Left ventricle myocardium superior (tissue), 1 donor: ENCODE measurements at places on chromosomes 2 and 18. TPM values are rescaled to one million over a fixed set of nuclear protein-coding genes. Genes with fewer than 3 reads are reported as not detected.

Gene ASXL2
- 26.1 TPM for total RNA-seq

Gene KCNE4
- 3.0 TPM for total RNA-seq

Gene ALLC
- not detected for total RNA-seq

Gene CREB1
- 51.0 TPM for total RNA-seq

Gene FIGN
- 16.6 TPM for total RNA-seq

DNA sequence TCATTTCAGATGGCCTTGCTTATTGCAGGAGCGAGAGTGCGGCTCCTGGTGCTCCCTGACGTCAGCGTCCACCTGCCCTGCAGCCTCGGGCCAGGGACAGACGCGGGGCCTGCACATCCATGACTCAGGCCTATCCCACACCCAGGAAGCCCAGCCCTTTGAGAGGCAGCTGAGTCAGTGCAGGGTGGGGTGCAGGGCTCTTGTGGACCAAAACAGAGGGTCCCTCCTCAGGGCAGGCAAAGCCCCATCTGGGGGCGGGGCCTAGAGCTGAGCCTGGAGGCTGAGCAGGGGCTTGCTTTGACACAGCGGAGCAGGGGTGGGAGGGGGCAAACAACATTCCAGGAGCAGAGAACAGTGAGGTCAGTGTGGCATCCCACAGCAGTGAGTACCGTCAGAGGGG lies 7.7 kb upstream of the ARHGEF4 start:
- no peak for DNase-seq

- DNase-seq: no peak
Measured at GRCh38 chr2:226934546-226935201, 98.8 kb downstream of the RHBDD1 start.

GRCh38 chr2:148603562-148603920 lies 41.0 kb upstream of the EPC2 start:
- DNase-seq: no peak

- no peak for DNase-seq
Measured at GRCh38 chr2:57936216-57936615, 110.4 kb upstream of the VRK2 start.

- DNase-seq: peak; percentile 100
Measured at GRCh38 chr2:64751286-64752260, 97.9 kb upstream of the SERTAD2 start.

- no peak for DNase-seq
Measured at GRCh38 chr2:181977661-181978350, 7.8 kb upstream of the PPP1R1C start.

DNA sequence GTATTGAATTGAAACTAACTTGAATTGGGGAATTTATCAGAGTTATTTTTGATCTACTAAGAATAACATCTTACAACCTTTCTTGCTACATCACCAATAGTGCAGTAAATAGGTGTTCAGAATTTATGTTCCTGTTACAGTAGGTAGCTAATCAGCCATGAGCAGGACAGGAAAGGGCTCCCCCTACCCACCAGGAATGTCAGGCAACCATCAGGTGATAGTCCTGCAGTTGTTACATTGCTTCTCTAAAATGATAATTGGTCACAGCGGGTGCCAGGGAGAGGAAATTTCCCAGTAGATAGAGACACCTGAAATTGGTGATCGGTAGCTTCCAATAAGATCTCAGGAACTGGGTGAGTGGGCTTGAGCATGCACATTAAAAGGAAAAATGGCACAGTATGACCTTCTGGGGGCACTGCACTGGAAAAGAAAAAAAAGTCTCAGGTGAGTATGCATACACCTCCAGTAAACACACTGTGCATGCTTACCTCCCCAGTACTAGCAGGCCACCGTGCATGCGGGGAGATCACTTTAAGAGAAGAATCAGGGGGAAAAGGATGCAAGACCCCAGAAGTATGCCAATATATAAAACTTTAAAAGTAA lies 1092.0 kb upstream of the LRRTM1 start:
- DNase-seq: no peak

DNA sequence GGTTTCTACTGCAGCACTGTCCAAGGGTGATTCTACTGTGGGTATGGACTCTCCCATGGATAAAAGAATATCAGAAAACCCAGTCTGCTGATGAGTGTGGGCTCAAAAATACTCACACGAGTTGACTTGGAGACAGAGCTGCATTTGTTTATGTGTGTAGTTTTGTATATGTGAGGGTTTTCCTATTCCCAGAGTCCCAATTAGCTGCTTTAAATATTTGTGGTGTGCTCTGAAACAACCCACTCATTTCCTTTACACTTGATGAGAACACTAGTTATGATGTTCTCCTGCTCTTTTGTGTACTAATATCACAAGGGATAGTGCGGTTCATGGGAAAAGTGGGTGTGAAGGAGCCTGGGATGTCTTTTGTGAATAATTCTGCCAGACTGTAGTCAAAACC lies 337.3 kb downstream of the PLCL1 start:
- no peak for DNase-seq

- DNase-seq: no peak
Measured at GRCh38 chr18:60147323-60147722, 225.3 kb downstream of the MC4R start.

- peak; percentile 27 for DNase-seq
Measured at GRCh38 chr2:17912266-17912691, 33.8 kb downstream of the KCNS3 start.

DNA sequence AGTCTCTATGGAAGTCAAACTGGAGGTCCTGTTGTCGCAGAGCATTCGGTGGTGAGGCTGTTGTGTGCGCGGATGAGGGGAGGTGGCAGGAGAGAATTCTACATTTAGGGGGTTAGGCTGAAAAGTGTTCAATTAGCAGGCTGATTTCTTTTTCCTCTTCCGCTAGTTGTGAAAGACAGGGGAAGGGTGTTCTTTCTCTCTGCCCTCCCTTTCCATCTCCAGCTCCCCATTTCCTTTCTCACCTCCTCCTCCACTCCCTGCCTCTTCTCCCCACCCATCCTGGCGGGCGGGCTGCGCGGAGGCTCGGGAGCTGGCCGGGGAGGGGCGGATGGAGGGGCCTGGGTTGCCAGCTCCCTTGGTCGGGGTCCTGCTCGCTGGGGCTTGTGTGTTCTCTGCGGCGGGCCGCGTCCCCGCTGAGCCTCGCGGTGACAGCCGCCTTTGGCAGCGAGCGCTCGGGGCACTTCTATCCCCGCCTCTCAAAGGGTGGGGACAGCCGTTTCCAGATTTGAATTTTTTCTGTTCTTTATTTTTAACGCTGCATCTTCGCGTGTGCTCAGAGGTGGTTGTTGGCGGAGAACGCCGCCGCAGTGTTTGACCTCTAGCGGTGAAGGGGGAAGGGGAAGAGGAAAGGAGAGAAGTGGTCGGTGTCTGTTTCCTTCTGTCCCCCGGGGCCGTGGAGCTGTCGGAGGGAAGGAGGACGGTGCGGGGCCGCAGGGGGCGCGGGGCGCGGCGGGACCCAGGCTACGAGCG lies 3.6 kb downstream of the SOX11 start:
- DNase-seq: no peak

DNA sequence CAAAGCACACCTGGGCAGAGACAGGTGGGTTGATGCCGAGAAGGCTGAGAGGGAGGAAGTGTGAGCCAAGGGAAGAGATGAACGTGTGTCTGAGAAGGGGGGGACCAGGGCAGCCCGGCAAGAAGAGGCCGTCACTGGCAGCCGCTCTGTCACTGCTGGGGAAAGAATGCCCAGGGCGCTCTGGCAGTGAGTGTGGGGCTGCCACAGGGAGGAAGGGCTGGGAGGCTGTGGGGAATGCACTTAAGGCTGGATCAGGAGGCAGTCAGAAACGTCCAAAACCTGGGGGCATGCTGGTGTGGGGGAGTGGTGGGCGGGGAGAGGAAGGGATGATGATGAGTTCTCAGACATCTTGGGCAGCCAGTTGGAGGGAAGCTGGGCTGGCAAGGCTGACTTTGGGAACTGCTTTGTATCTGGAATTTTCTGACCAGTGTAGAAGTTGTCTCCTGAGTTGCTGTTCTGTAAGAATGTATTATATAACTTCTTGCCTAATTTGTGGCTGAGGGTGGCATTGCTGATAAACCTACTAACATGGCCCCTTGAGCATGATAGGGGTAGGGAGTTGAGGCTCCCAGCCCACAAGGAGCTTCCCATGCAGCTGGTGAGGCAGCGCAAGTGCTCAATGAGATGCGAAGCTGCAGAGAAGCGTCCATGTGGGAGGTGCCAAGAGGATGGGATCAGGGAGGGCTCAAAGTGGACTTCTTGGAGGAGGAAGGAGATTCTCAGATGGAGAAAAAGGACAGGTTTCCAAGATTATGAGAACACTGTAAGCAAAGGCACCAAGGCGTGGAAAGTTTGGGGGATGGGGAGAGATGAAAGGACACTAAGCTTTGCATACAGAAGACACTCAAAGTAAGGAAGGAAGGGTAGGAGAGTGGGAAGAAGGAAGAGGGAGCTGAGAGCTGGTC lies 185.1 kb upstream of the HAAO start:
- DNase-seq: no peak

GRCh38 chr2:25620077-25620476 lies 53.3 kb downstream of the DTNB start:
- DNase-seq: no peak

DNA sequence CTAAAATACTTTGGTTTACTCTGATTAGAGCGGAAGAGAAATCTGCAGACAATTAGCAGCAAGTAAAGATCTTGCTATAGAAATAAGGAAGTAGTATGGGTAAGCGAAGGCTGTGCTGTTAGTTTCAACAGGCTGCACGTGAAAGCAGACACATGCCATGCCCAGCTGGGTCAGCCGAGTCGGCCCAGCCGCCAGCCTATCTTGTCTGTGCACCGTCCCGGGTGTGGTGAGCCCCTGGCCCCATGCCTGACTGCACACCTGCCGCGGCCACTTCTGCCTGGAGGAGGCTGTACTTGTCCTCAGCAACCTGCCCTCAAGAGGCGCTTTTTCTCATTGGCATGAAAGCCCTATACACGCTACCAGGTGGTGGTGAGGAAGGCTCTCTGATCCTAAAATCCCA lies 185.5 kb downstream of the SEPTIN10 start:
- DNase-seq: no peak

DNA sequence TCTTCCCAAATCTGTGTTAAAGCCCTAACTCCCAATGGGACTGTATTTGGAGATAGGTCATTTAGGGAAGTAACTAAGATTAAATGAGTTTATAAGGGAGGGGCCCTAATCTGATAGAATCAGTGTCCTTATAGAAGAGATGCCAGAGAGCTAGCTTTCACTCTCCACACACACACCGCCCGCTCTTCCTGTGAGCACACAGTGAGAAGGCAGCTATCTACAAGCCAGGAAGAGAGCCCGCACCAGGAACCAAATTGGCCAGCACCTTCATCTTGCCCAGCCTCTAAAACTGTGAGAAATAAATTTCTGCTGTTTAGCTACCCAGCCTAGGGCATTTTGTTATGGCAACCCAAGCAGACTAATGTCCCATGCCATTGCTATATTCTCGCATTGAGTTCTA lies 125.2 kb downstream of the RTN4 start:
- DNase-seq: no peak

DNA sequence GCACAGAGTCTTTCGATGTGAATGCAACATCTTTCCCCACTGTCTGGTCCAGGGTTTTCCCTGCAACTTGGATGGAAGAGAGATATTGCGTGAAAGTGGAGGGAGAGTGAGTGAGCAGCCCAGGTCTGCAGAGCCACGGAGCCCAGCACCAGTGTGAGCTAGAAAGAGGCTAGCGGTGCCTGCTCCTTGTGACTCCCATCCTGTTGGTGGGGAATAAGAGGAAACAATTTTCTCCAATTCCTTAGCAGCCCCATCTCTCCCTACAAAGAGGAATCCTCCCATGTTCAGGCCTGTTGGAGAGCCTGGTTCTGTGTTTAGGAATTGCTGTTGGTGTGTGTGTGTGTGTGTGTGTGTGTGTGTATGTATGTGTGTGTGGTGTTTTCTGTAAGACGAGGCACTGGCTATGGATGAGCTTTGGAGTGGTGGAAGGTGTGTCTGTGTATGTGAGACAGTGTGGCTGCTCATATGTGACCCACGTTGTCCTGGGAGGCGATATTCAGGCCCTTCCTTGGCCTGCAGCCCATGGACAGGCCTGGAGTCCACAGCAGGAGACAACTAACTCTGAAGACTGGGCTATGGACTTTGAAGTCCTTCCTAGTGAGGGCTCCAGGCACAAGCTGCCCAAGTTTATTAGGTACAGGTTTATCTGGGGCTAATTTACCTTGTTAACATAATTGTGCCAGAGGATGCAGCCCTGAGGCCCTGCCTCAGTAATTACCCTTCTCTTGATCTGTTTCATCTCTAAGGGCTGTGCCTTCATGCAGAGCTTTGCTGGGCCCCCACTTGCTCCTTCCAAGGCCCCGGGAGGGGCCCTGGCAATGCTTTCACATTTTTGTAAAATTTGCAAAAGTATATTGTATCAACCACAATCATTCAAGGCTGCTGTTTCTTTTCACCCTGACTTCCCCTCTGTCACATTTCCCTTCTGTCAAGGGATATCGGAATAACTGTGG lies 88.6 kb upstream of the HAAO start:
- no peak for DNase-seq

- no peak for DNase-seq
Measured at GRCh38 chr18:73431620-73432019, 563.8 kb upstream of the NETO1 start.

GRCh38 chr2:31319406-31320175 lies 85.6 kb downstream of the EHD3 start:
- no peak for DNase-seq

GRCh38 chr2:152015552-152015951 lies 83.3 kb downstream of the CACNB4 start:
- DNase-seq: no peak

GRCh38 chr18:79203017-79203605 lies 133.9 kb downstream of the ATP9B start:
- DNase-seq: no peak

DNA sequence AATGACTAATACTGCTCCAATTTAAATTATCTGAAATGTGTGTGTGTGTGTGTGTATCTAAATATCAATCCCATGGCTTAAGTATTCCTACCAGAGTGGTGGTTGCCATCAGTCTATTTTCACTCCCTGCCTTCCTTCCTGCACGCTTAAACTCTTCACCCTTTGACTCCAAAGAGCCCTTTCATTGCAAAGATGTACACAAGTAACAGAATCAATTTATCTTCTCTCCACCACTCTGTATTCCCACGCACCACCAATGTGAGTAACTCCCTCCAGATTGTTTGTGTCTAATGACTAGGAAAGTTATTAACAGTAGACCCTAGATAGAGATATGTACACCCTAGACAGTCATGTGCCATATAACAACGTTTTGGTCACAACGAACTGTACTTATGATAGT lies 42.8 kb downstream of the ARL6IP6 start:
- DNase-seq: no peak

GRCh38 chr2:86533589-86533988 lies 29.7 kb downstream of the CHMP3 start:
- DNase-seq: no peak
